CD4-positive, alpha-beta T cell treated with Interleukin-17A for 1 hour (primary cell): ENCODE measurements at places on chromosomes 3 and 15.
A peak's percentile ranks its signal among the peaks of the same experiment; 100 is the strongest.

GRCh38 chr15:80606511-80607071 is 88.5 kb upstream of the ABHD17C start:
- DNase-seq, result no peak

DNA sequence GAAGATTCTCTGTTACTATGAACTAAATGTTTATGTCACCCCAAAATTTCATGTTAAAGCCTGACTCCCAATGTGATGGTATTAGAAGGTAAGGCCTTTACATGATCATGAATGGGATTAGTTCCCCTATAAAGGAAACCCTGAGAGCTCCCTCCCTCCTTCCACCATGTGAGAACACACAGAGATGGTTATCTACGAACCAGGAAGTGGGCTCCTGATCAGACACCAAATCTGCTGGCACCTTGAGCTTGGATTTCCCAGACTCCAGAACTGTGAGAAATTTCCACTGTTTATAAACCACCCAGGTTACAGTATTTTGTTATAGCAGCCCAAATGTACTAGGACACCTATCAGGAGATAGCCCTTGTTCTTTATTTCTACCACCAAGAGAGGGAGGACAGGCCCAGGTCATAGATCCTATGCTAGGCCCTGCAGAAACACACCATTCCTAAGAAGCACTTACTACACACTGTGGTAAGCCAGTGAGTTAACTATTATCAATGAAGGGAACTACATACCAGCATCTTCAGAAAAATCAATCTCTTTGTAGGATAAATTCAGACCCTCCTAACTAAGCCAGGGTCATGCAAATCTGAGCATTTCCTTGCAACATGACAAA is 59.0 kb downstream of the PRKAR2A start:
- peak; percentile 33 for DNase-seq

- DNase-seq, result no peak
Observed at GRCh38 chr3:189464799-189465198, 166.4 kb upstream of the TP63 start.

DNA sequence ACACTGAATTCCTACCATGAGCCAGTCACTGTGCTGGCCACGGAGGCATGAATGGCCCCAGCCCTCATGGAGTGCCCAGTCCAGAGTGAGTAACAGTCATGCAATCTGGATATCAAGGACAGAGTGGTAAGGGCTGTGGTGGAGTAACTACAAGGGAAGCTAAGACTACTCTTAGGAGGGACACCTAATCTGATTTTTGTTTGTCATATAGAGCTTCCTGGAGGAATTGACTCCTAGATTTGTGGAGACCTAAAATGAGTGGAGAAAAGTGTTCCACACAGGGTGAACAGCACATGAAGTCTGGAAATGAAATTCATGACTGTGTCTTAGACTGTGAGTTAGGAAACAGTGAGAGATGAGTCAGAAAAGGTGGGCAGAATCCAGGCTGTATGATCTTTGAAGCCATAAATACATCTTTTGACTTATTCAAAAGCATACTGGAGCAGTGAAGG is 219.9 kb downstream of the NFKBIZ start:
- no peak for DNase-seq

DNA sequence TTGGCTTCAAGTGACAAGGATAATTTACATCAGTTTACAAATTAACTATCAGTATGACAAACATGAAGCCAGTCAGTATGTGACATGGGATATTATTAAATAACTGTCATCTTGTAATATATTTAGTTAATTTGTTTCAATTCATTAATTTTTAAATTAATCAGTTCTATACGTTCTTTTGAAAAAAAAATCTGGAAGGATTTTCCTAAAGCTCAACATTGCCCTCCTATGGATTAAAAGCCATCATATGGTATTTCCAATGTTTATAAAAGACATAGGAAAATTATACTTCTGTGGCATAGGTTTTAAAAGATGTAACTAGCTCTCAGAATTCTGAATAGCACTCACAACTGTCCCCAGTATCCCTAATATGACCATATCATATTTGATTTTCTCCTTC is 134.4 kb downstream of the PLOD2 start:
- DNase-seq, result no peak

DNA sequence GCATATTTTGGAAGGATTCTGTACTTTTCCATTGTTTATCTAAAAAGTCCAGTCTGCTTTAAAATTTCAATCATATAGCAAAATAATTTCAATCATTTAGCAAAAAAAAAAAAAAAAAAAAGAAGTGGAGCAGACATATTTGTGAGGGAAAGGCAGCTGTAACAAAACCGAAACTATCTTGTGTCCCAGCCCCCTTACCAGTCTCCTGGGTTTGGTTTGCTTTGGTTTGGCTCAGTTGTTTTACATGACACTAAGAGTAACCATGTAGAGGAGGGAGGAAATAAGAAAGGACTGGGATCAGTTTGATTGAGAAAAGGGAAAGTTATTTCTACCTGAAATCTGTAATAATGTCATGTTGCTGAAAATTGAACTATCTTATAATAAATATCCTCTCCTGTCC is 158.8 kb upstream of the GADL1 start:
- DNase-seq, result no peak

- no peak for DNase-seq
Observed at GRCh38 chr3:170117134-170117533, 64.4 kb downstream of the PHC3 start.

- no peak for DNase-seq
Observed at GRCh38 chr3:194840661-194841514, 155.2 kb downstream of the FAM43A start.

GRCh38 chr3:93843981-93844380 is 129.7 kb downstream of the PROS1 start:
- DNase-seq, result no peak

DNA sequence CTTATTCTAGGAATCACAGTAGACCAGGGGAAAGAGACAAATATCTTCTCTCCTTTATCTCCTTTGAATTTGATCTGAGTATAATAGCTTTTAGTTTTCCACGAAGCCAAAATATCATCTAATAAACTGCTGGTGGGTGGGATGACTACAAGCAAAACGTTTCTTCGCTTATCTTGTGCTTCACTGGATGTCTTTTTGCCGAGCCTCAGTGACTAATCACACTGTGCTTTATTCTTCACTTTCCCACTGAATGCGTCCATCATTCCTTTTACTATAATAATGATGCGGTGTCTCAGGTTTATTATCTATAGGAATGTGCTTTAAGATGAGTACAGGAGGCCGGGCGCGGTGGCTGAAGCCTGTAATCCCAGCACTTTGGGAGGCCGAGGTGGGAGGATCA is 32.5 kb downstream of the CEP152 start:
- DNase-seq, result no peak
